ENCODE measurements at places on chromosomes 4 and X.

GRCh38 chrX:75228854-75229253 lies 45.0 kb upstream of the UPRT start:
- DNase-seq = no peak

DNA sequence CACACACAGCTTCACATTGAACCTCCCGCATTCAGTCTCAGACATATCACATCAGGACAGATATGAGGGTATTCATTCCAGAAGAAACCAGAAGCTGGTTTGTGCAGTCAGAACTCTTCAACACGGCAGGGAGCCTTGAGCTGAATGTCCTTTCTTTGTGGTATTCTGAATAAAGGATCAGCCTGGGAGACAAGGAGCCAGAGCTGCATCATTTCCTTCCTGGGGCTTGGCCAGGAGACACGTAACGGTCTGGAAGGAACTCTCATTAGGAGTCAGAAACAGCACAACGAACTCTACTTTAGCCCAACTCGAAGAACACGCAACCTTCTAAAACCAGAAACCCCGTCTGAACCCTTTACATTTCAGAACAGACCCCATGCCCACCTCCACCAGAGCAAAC lies 46.4 kb downstream of the KDR start:
- DNase-seq = no peak

DNA sequence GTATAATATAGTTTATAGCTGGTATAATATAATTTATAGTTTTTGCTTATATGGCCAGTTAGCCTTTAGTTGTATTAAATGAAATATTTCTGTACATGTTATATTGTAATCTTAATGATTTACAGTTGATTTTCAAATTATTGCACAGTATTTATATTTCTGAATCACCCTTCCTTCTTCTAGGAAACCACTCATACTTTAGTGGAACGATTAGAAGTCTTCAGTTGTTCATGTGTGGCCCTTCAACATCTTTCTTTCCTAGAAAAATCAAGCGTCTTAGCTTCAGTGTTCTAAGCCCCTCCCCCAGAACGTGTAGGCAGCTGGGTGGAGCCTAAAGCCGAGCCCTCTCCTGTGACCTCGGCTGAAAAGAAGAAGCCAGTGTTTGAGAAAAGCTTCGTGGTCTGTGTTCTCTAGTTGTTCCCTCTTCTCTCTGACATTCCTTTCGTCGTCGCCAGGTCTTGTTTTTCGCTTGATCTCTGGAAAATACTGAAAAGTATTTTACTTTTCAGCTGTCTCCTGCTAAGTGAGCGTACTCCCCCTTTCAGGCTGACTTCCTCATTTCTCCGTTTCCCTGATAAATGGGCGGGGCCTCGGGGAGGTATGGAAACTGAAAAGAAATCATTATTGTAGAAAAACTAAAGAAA lies at the start of gene C4orf33:
Gene C4orf33 (plus strand): TSS at position 342 of the 644 bp plus-strand sequence. CDS start 6,459 bp downstream, outside the sequence.
- peak; percentile 57 for DNase-seq

DNA sequence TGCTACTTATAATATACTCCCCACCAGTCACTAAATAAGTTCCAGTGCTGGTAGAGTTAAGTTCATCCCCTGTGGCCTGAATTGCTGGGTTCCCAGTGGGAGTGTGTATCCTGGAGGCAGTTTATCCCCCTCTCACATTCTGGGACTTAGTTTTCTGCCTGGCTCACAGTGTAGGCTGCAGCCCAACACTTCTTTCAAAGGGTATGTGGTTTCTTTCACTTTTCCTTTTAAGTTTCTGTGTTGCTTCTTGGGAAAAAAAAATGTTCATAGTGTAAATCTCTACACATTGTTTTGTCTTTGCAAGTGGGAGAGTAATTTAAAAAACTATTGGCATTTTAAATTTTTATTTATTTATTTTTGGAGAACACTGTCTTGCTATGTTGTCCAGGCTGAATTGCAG lies 204.0 kb downstream of the CHIC1 start:
- DNase-seq = no peak

DNA sequence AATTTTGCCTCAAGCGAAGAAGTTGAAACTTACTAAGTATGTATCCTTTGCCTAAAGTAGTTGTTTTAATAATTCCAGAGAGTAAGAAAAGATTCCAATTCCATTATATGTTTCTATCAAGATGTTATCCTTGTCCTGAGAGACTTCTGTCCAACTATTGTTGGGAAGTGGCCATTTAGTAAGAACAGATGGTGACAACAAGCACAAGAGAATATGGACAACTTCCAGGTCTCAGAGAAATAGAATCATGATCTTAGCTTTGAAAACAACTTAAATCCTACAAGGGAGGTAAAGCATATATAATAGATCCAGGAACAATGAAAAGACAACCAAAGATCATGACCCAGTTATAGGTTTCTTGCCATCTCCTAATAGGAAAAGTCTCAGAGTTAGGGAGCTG lies 486.6 kb upstream of the PCDH10 start:
- no peak for DNase-seq

DNA sequence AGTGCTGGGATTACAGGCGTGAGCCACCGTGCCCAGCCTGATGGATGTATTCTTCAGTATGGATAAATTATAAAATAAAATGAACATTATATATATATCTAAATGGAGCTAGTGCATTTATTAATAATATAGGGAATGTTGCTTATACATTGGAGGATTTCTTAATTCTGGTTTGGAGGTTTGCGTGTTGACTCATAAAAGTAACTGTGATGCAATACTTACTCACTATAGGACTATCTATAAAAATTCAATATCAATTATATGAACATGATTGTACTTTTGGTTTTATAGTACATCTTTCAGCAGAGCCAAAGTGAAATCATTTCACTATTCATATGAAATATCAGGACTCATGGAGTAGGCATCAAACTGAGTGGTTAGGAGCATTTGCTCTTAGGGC lies 3.2 kb upstream of the AREG start:
- DNase-seq = no peak

DNA sequence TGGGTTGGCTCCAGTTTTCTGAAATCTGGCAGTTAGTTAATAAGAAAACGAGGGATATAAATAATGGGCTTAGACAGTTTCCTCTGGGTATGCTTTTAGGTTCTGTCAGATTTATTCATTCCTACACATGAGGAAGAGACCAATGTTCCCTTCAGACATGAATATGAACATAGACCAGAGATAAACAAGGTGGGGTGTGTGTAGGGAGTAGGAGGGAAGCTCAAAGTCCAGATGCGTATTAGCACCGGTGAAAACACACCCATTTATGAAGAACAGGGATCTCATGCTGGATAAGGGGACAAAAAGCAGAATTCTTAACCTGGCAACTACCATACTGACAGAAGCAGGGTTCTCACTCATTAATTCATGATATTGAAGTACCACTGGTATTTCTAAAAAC lies 223.0 kb downstream of the SOWAHB start:
- no peak for DNase-seq

GRCh38 chrX:72621625-72622485 lies 49.2 kb upstream of the HDAC8 start:
- no peak for DNase-seq

DNA sequence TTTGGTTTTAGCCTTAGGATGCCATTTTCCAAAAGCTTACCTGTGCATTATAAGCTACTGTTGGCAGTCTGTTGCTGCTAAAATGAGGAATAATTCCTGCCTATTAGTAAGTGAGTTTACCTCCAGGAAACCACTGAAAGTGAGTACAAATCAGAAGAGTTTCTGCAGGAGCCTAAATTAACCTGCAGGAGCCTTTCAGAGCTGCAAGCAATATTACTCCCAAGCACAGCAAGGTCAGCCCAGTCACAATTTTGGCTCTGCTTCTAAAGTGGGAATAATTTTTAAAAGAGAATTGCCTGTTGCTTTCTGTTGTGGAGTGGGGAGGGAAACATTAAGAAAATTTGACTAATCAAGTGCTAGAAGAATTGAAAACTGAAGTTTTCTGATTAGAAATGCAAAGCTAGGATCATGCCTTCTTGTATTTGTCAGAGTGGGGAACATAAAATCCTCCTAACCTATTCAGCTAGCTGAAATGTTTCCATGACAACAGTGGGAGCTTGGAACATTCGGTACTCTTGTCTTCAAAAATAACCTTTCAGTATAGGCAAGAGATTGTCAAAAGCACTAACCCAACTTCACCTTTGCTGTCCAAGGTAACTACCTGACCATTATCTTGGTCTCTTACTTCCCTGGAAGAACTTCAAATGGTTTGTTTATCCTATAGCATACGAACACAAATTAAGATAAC lies 193.2 kb downstream of the COMMD8 start:
- no peak for DNase-seq

DNA sequence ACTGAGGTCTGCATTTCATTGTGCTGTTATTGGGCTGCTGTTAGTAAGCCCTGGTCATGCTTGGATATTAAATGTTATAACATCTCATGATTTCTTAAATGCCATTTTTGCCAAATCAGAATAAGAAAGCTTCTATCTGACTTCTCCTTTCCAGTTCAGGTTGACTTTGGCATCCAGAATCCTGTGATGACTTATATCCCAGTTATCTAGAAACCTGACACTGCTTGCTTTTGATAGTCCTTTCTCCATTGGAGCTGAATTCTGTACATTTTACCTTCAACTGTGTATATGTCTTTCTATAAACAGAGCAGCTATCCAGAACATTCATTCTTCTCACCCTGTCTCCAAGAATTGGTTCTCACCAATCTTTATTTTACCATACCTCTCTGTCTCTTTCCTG lies 257.7 kb upstream of the GNPDA2 start:
- DNase-seq = no peak

- no peak for DNase-seq
Observed at GRCh38 chrX:1076871-1077651, 135.4 kb downstream of the CRLF2 start.

GRCh38 chrX:140439476-140439875 lies 65.4 kb downstream of the SOX3 start:
- DNase-seq = no peak

DNA sequence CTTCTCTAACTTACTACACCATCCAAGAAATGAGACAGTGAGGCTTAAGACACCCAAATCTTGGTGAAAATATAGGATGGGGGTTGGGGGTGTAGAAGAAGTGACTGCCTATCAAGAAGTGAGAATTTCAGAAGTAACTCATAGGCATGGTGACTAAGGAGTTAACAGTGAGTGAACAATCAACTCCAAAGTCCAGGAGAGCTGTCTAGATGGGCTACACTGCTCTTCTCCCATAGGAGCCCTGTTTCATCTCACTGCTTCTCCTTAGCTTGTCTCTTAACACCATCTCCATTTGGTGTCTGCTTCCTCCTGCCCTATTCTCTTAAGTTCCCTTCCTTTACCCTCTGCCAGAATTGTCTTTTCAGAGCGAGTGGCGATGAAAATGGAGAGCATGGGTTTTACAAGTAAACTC lies 22.7 kb downstream of the FABP2 start:
- no peak for DNase-seq

DNA sequence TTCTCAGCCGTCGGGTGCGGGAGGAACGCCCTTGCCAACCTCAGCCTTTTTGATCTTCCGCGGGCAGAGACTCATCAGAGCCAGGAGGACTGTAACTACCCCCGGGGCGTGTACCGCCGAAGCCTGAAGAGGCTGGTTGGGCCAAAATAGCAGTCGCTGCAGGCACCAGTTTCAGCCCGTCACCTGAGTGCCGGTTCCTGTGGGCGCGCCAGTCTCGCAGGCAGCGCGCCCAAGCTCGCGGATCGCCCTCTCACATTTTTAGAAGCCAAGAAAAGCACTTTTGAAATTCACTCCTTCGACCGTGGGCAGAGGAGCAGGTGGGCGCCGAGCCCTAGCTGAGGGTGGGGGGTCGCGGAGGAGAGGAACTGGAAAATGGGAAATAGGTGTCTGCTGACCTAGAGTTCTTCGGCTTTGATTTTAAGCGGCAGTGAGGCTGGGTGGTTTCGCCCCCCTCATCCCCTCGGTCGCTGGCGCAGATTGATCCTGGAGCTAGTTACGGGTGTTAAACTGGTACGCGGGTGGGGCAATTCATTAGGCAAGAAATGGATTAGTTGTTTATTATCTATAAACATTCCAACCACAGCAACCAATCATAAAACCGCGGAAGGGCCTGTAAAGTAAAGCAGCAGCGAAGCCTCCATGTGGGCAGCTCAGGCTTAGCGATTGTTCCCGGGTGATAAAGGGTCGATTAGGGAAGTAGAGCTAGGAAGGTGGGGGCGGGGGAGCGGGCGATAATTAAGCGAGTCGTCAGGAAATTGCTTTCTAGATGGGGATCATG lies 69.2 kb downstream of the FBXO8 start:
- no peak for DNase-seq

DNA sequence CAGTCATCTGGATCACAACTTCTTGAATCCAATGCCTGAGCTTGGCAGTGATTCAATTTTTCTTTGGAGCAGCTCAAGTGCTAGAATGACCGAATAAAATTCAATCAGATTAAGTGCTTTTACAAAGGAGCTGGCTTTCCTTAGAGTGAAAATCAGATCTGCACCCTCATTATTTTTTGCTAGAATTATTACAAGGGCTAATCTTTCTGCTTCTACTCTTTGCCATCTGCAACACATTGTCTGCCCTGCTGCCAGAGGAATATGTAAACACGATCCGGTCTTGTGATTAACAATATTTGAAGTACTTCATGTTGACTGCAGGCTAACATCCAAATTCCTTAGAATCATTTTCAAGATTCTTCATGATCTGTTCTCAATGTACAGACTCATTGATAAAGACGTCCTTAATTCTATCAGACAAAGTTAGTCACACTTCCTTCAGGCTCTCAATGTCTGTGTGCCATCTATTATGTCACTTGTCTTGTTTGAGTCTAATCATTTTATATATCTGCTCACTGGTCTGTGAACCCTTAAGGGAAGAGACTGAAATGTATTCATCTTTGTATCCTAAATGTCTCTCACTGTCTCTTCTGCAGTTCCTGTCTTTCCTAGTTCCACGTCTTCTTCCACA lies 531.2 kb downstream of the GALNTL6 start:
- no peak for DNase-seq

DNA sequence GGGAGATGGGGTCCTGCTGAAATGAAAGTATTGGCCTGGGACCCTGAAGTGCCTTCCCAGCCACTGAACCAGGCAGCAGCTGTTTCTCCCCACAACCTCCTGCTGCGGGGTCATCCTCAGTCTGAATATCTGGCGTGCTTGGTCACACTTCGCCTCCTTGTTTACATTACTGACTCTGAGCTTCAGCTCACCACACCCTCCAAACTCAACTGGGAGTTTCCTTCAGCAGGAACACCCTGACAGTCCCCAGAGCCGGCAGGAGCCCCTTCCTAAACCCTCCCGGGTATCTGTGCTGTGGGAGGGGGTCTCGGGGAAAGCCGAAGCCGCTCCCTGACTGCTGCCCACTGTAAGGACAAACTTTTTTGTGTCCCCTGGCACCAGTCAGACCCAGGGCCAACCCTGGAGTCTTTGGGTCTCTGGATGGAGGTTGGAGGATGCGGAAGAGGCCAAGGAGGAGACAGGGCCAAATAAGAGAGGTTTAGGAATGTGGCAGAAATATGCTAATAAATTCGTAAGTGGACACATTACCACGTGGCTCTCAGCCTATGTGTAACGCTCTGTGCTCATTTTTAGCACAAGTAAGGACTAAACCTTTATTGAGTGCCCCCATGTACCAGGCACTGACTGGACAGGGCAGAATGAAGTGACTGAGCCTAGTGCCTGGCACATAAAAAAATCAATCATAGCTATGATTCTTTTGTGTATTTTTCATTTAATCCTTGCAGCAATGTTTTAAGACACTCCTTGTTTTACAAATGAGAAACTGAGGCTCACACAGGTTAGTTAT lies 20.7 kb downstream of the FHDC1 start:
- no peak for DNase-seq
